ENCODE measurements at places on chromosomes 2 and 18.

DNA sequence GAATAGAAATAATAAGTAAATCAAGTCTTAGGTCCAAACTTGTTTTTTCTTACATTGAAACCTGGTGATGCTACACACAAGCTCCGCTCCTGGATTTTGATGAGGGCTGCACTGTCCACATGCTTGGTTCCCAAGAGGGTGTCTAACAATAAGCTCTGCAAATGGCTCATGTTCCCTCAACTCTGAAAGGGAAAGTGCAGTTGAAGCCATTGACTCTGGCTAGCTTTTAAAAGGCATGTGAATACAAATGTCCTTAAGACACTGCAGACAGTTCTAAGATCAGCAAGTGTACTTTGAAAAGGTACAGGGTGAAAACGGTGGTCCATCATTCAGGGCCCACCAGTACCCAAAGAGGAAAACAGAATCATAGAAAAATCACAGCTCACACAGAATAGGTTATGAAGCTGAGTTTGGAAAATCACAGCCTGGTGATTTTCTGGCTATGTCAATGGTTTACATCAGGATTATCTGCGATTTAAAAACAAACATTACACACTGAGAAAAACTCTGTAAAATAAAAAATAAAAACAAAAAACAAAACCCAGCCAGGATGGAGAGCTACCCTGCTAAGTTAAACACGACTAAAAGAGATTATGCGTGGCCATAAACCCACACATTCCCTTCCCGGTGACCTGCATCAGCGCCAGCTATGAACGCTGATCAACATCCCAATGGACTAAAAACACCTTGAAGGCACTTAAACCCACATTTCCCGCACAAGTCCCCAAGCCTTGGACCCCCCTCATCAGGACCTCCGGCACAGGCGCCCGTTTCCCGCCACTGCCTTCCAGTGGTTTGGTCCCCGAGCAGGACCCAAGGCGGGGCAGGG lies 554 bp downstream of the PFN4 start:
- DNase-seq, result no peak

- no peak for DNase-seq
Observed at GRCh38 chr2:197161774-197162173, 148.8 kb downstream of the ANKRD44 start.

GRCh38 chr18:14941256-14941655 lies 193.3 kb downstream of the ANKRD30B start:
- no peak for DNase-seq

DNA sequence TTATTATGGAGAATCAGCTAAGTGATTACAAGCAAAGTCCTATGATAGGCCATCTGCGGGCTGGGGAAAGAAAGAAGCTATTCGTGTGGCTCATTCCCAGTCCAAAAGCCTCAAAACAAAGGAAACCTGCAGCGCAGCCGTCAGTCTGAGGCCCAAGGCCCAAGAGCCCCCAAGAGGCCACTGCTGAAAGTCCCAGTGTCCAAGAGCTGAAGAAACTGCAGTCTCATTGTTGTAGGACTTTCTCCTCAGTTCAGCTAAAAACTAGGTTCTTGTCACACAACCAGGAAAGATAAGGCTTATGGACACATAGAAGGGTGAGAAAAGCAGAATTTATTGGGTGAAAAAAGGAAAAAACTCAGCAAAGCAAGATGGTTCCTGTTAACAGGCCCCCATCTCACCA lies 143.2 kb downstream of the RHBDD1 start:
- DNase-seq, result no peak

DNA sequence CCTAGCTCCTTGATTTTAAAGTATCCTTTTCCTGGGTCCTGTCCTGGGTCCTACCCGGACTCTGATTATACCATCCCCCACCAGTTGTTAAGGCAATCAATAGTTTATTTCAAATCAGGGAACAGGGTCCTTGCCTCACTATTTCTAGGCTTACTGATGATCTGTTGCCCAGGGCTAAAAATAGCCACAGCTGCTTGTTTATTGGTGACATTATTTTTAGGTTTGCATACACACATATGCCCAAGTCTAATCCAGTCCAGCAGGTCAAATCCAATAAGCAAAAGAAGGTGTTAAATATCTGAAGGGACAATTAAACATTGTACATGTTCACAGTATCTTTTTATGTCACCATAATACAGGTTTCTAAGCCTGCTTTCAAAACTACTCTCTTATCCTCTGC lies 66.0 kb downstream of the RAB10 start:
- no peak for DNase-seq

GRCh38 chr2:229501051-229501794 lies 213.1 kb downstream of the DNER start:
- DNase-seq, result no peak

GRCh38 chr2:64941801-64942200 lies 47.4 kb upstream of the SLC1A4 start:
- DNase-seq, result no peak

GRCh38 chr18:74251297-74252038 lies 40.3 kb downstream of the CYB5A start:
- no peak for DNase-seq

DNA sequence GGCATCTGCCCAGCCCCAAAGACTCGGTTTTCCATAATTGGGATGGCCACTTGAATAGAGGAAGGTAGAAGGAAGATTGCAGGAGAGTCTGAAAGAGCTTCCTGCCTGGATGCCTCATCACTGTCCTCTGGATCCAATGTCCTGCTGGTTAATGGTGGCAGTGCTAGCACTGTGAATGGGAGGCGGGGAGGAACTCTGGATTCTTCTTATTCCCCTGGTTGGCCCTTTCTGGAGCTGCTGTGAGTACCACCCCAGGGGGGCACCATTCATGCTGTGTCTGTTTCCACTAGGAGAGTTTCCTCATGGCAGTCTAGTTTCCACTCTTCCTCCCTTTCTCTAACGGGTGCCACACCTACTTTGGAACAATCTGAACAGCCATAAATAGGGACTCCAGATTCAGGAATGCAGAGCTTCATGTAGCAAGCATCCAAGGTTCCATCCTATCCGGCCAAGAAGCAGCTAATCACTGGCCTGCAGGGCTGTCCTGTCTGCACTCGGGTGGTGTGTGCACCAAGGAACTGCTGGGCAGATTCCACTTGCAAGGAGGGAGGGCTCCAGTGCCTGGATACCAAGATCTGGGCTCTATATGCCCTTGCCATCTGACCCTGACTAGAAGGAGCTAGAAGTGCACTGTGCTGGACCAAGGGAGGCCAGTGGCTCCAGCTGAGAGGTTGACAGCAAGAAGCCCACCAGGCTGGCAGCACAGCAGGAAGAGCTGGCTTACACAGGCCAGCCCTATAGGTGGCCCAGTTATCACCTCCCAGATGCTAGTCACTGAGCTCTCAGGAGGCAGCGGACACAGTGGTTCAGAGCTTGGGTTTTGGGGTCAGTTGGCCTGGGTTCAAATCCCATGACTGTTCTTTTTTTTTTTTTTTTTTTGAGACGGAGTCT lies 4.6 kb upstream of the ATOH8 start:
- DNase-seq, result no peak

GRCh38 chr18:13441736-13442135 lies 223.2 kb downstream of the LDLRAD4 start:
- DNase-seq, result no peak

- DNase-seq, result no peak
Observed at GRCh38 chr2:167935803-167936110, 311.6 kb downstream of the STK39 start.

GRCh38 chr2:115529627-115530026 lies 1087.2 kb downstream of the DPP10 start:
- no peak for DNase-seq

DNA sequence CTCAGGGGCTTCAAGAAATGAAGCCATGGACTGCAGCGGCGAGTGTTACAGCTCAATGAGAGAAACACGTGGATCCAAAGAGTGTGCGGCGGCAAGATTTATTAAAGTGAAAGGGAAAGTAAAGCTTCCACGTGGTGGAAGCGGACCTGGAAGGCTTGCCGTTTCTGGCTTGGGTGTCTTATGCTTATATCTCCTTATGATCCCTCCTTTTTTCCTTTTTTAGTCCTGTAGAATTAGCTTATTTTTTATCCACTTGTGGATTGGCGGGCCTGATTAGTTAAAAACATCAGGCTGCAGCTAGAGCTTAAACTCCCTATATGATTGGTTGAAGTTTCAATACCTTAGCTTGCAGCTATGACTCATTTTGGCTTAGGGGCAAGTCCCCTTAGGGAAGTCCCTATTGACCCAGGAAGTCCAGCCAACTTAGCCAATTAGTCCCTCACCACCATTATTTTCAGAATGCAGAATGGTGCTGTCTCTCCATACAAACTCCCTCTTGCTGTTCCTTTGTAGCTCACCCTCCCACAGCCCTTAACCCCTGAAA lies 11.6 kb upstream of the HNMT start:
- no peak for DNase-seq

GRCh38 chr2:128812183-128812940 lies 493.7 kb upstream of the HS6ST1 start:
- no peak for DNase-seq

GRCh38 chr2:117858892-117859531 lies 44.5 kb downstream of the DDX18 start:
- peak; percentile 75 for DNase-seq

DNA sequence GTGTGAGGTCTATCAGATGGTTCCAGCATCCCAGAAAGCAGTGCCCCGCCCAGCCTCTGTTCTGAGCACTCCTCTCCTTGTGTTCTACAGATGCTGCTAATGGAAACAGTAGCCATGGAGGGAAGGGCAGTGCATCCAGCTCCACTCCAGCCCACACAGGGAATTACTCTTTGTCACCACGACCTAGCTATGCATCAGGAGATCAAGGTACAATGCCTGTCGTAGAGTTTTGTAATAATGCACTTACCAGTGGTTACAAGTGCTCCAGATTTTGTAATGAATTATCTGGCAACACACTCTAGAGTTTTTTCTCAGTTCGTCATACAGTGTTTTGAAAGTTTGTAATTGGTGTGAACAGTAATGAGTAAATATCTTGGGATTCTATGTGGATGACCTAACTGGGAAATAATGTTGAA lies 161.1 kb downstream of the ESCO1 start:
- DNase-seq, result no peak

DNA sequence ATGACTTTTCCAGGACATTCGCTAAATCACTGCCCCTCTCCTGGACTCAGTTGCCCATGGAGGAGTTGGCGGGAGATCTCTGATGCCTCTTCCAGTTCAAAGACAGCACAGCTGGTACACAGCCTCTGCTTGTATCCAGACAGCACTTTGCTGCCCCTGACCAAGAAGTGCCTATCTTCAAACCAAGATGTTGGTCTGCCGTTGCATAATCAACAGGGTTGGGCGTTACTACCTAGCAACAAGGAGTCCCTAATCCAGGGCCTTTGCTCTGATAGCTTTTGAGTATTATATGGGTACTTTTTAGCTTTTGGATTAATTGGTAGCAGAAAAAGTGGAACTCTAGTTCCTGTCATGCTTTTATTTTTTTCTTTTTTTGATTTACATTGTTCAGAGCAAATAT lies 166.6 kb downstream of the FAM210A start:
- DNase-seq, result no peak

DNA sequence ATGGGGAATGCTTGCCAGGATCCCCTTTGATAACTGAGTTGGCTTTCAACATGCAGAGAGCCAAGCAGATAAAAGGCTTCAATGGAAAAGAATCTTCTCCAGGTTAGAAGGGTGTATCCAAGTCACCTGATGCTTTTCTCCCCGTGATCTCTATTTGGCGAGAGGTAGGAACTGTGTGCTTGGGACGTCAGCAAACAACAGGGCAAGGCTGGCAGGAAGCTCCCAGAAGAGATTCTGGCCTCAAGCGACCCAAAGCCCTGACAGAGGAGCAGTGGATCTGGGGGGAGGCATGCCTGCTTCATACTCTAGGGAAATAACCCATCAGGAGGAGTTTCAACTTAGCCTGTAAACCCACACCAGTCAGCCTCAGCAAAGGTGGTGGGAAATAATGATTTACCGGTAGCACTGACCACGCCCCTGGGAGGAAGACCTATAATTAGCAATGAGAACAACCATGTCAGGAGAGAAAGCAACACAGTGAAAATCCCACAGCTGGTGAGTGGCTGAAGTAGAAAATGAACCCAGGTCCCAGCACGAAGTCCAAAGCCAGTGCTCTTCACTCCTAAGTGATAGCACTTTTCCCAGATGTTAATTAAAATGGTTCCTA lies 76.3 kb upstream of the SEC11C start:
- DNase-seq, result no peak

GRCh38 chr2:158969715-158970240 lies 1.3 kb downstream of the TANC1 start:
- peak; percentile 44 for DNase-seq

DNA sequence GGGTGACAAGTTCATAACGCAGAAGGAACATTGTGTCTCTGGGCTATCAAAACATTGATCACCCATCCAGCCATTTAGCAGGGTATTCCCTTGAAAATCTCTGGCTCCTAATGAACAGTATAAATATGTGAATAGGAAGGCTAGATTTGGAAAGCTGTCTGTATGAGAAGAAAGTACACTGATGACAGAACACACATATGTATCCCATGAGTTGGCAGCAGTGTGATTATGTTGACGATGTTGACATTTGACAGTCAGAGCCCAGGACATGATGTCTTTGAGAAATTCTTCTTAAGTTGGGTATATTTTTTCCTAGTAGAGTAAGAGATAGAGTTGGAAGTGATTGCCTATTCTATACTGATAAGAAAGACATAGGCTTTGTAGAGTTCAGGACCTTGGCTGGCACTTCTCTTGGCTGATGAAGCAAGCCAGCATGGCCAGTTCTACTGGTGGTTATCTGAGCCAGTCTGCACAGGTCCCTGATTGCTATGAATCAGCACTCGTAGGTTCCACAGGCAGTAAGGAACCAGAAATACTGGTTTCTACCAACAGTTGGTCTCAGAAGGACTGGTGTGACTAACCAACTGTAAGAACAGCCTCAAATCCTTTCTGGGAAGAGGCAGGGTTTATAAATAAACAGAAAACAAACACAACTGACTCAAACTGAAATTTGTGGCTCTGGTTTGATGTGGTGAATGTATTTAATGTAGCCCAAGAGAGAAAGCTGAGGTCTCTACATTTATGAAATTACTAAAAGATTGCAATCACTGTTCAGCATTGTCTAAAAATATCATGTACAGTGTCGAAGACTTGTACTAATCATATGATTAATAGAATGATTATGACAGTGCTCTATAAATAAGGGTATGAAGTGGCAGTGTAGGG lies 43.9 kb upstream of the RAPH1 start:
- no peak for DNase-seq

DNA sequence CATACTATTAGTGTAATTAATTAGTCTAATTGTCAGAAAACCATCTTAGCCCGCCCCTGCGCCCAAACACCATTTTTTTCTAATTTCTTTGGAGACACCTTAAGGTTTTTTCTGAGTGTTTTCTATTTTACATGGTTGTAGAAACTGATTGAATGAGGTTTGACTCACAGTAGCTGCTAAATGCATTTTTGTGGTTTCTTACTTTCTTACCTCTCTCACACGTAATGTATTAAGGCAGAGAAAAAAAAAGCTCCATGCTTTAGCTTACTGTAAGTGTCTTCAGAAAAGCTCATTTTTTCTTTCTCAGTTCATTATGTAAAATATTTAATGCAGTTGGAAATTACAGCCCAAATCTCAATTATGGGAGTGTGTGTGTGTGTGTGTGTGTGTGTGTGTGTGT lies 548.5 kb upstream of the LRRTM4 start:
- no peak for DNase-seq

- no peak for DNase-seq
Observed at GRCh38 chr18:25646971-25647370, 295.0 kb upstream of the ZNF521 start.

GRCh38 chr18:32086881-32087280 lies 4.8 kb upstream of the RNF138 start:
- no peak for DNase-seq

Measured in WTC11 (cell line).